ENCODE measurements at places on chromosomes 16 and 17.
A peak's percentile ranks its signal among the peaks of the same experiment; 100 is the strongest.

- DNase-seq, result no peak
These were observed 505.0 kb upstream of the SOX9 start for GRCh38 chr17:71615820-71616219.

GRCh38 chr17:58615768-58616659, 75.8 kb downstream of the TEX14 start:
- no peak for DNase-seq

GRCh38 chr16:76524769-76525168, 247.6 kb downstream of the CNTNAP4 start:
- no peak for DNase-seq

DNA sequence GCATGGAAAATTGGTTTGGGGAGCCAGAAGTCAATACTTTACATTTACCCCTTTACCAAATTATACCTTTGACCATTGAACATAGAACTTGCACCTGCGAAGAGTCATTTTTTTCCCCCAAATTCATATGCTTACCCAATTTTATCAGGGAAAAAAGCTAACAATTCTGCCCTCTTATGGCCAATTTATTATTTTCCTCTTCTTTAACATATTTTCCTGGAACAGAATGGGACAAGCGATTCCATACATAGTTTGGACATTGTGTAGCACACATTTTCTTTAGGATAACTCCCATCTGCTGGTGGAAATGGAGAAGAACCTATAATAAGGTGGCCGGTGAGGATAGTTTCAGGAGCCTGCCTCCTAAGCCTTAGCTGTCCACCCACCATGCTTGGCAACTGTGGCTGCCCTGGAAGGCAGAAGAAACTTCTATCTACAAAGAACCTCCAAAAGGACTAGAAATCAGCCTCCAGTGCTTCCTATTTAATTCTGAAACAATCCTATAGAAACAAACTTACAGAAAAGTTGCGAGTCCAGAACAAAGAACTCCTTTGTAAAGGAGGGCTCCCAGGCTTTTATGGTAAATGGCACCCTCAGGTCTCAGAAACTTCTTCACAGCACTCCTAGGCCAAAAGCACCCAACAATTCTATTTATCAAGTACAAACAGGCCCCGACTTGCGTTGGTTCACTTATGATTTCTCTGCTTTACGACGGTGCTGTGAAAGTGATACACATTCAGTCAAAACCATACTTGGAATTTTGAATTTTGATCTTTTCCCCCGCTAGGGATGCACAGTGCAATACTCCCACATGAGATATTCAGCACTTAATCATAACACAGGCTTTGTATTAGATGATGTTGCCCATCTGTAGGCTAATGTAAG, 64.1 kb upstream of the CACNG4 start:
- peak; percentile 9 for DNase-seq

GRCh38 chr16:54748611-54749190, 182.0 kb upstream of the IRX5 start:
- DNase-seq, result no peak

- DNase-seq, result no peak
These were observed 424.4 kb downstream of the PMP22 start for GRCh38 chr17:14840616-14841231.

- DNase-seq, result no peak
These were observed 53.6 kb upstream of the ZC3H18 start for GRCh38 chr16:88516601-88517061.

GRCh38 chr16:25877103-25877502, 185.3 kb downstream of the HS3ST4 start:
- no peak for DNase-seq

DNA sequence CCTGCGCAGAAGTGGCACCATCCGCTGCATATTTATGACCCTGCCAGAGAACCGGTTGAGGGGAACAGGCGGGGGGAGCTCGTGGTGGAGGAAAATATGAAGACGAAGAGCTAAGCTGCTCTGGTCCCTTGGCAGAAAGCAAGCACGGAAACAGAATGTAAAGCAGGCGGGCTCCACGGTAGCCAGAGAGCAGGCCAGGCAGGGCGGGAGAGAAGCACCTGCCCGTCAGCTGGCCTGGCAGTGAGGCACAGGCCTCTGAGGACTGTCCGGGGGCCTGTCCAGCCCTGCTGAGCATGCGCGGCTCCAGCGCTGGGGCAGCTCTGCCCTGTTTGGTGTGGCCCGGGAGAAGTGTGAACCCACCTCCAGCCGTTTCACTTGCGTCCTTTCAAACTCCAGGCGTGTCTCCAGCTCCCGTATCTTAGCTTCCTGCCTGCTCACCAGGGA, 46.7 kb downstream of the PIPOX start:
- DNase-seq, result no peak

DNA sequence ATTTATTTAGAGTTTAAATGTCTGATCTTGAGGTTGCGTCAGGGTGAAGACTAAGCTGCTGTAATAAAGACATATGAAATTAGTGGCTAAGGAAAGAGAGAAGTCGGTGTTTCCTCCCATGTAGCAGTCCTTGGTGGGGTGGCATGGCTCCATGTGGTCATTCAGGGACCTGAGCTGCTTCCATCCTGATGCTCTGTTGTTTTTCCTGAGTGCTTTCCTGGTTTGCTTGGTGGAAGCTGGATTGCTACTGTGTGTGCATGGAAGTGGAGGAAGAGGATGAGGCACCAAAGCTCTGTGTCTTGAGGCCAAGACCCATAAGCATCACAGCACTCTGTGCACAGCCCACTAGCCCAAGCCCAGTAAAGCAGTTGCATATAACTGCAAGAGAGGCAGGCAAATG, 241.8 kb upstream of the CACNG5 start:
- no peak for DNase-seq

GRCh38 chr17:21313320-21313719, 28.8 kb downstream of the MAP2K3 start:
- no peak for DNase-seq

Data from Caki2 (cell line).